ENCODE measurements at places on chromosomes 3 and 15. TPM values are rescaled to one million over a fixed set of nuclear protein-coding genes. Genes with fewer than 3 reads are reported as not detected.

GRCh38 chr3:112965656-112966055 is 9.2 kb downstream of the CD200R1 start:
- no peak for DNase-seq

PP2D1 gene
- total RNA-seq, result not detected

- DNase-seq, result no peak
Measured at GRCh38 chr3:31802981-31803740, 177.9 kb downstream of the OSBPL10 start.

GRCh38 chr15:53716909-53717876 is 42.3 kb downstream of the WDR72 start:
- DNase-seq, result no peak

RTP3 gene
- not detected for total RNA-seq

FEZF2 gene
- not detected for total RNA-seq

DNA sequence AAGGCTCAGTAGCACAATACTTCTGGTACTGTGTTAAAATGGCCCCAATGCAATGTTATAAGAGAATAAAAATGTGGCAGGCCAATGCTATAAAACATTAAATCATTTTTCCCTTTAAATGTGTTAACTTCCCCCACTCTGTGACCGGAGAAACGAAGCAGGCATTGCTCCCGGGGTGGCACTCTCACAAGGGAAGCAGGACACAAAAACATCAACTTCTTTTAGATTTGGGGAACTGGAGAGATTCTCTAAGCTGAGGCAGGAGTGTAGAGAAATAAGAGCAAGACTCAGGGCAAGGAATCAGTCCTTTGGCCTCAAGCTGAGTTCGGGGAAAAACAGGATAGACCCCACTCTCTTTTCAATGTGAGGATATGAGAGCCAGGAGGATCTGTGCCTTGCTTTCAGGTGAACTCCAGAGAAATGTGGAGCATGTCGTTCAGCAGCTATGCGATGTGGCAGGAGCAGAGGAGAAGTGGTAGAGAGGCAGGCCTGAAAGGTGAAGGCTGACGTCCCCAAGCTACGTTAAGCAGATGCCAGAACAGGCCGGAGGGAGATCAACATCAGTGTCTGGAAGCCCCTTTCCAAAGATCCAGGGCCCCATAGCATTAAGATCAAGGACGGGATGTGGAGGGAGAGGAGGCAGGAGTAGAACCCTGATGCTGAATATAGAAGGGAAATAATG is 160.2 kb downstream of the PLD1 start:
- DNase-seq, result no peak

GRCh38 chr3:55524565-55525244 is 37.6 kb upstream of the WNT5A start:
- no peak for DNase-seq

GOLGA8G gene
- total RNA-seq, result not detected

SERPINI2 gene
- not detected for total RNA-seq

DNA sequence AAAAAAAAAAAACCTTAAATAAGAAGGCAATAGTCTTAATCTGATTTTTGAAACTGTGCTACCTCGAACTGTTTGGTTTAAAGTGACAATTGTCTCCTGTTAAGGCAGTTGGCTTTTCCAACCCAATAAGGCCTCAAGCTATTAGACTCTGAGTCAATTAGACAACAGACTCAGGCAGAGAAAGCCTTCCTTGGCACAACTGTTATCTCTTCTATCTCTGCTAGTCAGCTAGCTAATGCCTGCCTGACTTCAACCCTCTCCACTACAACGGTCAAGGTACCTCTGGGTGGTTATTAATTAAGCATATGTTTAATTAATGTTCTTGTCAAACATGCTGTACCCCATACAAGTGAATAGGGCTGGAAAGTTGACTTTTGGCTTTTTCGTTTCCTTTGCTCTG is 110.2 kb upstream of the NLGN1 start:
- no peak for DNase-seq

GRCh38 chr3:197912741-197913476 is 37.1 kb upstream of the RPL35A start:
- no peak for DNase-seq

KIF9 gene
- total RNA-seq, result 8.2 TPM

All from activated CD8-positive, alpha-beta T cell treated with anti-CD3 and anti-CD28 coated beads, Interleukin-2, amount 10 ng/mL, durations not matched to agents 7 days and 5 days (primary cell).